ENCODE measurements at places on chromosomes 4 and X. TPM values are rescaled to one million over a fixed set of nuclear protein-coding genes. Genes with fewer than 3 reads are reported as not detected.

Gene NSUN7
- not detected for total RNA-seq

DNA sequence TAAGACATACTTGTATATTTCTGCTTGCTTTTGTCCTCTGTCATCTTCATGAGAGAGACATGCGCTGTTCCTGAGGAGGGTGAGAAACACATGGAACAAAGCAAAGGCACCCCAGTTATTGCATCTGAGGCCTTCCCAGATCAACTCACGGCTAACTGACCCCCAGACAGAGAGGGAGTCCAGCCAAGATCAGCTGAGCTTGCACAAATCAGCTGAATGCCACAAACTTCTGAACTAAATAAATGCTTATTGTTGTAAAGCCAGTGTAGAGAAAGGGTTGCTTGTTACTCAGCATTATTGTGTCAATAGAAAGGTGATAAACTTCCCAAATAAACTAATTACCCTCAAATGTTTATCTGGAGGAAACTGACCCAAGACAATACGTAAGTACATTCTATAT lies 163.8 kb downstream of the BTC start:
- no peak overlapping the region for H3K4me3 ChIP-seq
- H3K27me3 ChIP-seq = no peaks in the 10 kb centered on the region
- no peak for DNase-seq
- no peaks in the 10 kb centered on the region for H3K36me3 ChIP-seq

DNA sequence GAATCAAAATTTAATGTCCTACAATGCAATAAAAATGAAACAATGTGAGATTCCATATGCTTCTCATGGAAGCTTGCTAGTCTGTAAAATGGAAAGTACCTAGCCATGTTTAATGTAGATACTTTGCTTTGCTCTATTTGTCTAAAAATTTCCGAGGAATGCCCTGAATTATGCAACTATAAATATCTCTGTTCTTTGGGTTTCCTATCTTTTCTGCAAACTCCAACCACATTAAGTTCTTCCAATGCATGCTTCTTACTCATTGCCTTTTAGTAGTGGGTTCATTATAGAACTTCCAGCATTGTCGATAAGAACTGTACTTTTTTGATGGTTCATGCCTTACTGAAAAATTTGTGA lies 178.3 kb downstream of the RASL11B start:
- H3K27me3 ChIP-seq = no peaks in the 10 kb centered on the region
- H3K27ac ChIP-seq = no peak overlapping the region
- peaks cover 7% of the 10 kb centered on the region for H3K4me1 ChIP-seq
- no peak for DNase-seq
- H3K36me3 ChIP-seq = peaks cover 3% of the 10 kb centered on the region

- no peaks in the 10 kb centered on the region for H3K27me3 ChIP-seq
- H3K4me1 ChIP-seq = no peaks in the 10 kb centered on the region
- H3K4me3 ChIP-seq = no peak overlapping the region
- no peaks in the 10 kb centered on the region for H3K36me3 ChIP-seq
- no peak for DNase-seq
These were observed 132.2 kb upstream of the NDP start for GRCh38 chrX:44105228-44105913.

DNA sequence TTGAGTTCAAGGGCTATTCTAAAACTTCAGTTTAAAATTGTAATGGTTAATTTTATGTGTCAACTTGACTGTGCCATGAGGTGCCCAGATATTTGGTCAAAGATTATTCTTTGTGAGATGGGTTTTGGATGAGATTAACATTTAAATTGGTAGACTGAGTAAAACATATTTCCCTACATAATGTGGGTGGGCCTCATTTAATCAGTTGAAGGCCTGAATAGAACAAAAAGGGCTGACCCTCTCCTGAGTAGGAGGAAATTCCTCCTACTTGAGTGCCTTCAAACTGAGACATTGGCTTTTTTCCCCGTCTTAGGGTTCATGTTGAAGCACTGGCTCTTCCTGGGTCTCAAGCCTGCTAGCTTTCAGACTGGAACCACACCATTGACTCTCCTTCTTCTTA lies 89.6 kb upstream of the FAM9A start:
- H3K4me3 ChIP-seq = no peak overlapping the region
- no peaks in the 10 kb centered on the region for H3K27me3 ChIP-seq

Gene NUP62CL
- 1.9 TPM for total RNA-seq

- no peak overlapping the region for H3K27ac ChIP-seq
- H3K27me3 ChIP-seq = peaks cover 13% of the 10 kb centered on the region
- no peak for DNase-seq
- H3K36me3 ChIP-seq = no peaks in the 10 kb centered on the region
- H3K4me1 ChIP-seq = no peaks in the 10 kb centered on the region
These were observed 140.0 kb downstream of the HHIP start for GRCh38 chr4:144785961-144786360.

Gene ELOVL6
- total RNA-seq = 14.7 TPM

Gene SPANXA2
- total RNA-seq = not detected

DNA sequence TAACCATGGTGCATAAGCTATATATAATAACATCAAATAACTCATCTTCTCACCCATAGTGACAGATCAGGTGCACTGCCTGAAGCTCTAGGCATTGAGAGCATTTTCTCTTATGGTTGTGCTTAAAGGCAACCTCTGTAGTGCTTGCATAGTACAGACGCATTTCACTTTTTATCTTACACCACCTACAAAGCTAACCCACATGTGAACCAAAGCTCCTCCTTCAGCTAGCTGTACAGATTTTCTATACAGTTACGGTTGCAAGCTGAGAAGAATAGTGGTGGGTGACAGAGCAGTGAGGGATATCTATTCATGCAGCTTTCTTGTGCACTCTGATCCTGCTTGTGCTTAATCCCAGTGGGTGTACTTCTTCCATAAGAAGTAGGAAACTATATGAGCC lies 1525.2 kb downstream of the STIM2 start:
- H3K36me3 ChIP-seq = no peaks in the 10 kb centered on the region
- H3K27me3 ChIP-seq = no peaks in the 10 kb centered on the region
- DNase-seq = no peak
- no peak overlapping the region for H3K4me3 ChIP-seq

Gene SLC6A8
- 0.65 TPM for total RNA-seq

Gene DOK7
- total RNA-seq = not detected

Gene FAM9B
- not detected for total RNA-seq

- H3K4me3 ChIP-seq = no peak overlapping the region
- H3K4me1 ChIP-seq = no peaks in the 10 kb centered on the region
- no peak for DNase-seq
- no peaks in the 10 kb centered on the region for H3K36me3 ChIP-seq
- no peak overlapping the region for H3K27ac ChIP-seq
These were observed 33.3 kb upstream of the GPC4 start for GRCh38 chrX:133448512-133449076.

- DNase-seq = no peak
- peak overlapping the region; percentile 92 for H3K4me3 ChIP-seq
- H3K27ac ChIP-seq = peak overlapping the region; percentile 93
- H3K36me3 ChIP-seq = peaks cover 7% of the 10 kb centered on the region
- H3K4me1 ChIP-seq = peaks cover 29% of the 10 kb centered on the region
These were observed 708 bp downstream of the INTS12 start for GRCh38 chr4:105707782-105708180.

Gene FGF16
- not detected for total RNA-seq
